ENCODE measurements at places on chromosomes 12 and 14. TPM values are rescaled to one million over a fixed set of nuclear protein-coding genes. Genes with fewer than 3 reads are reported as not detected.

CYP27B1 gene
- 72.6 TPM for total RNA-seq

RDH12 gene
- total RNA-seq: not detected

ANO4 gene
- total RNA-seq: 0.16 TPM

RTL1 gene
- 0.08 TPM for total RNA-seq

SUPT16H gene
- total RNA-seq: 216 TPM

PRIMA1 gene
- not detected for total RNA-seq

DNAJC22 gene
- total RNA-seq: 10.7 TPM

IFT43 gene
- 14.4 TPM for total RNA-seq

SYNE3 gene
- total RNA-seq: 34.1 TPM

RPS6KA5 gene
- total RNA-seq: 9.7 TPM

TAS2R30 gene
- 1.7 TPM for total RNA-seq

KCNMB4 gene
- total RNA-seq: 4.3 TPM

CCDC197 gene
- total RNA-seq: not detected

RTN1 gene
- total RNA-seq: 0.46 TPM

SLC7A8 gene
- total RNA-seq: 0.04 TPM

TMEM119 gene
- 19.1 TPM for total RNA-seq

TBX5 gene
- total RNA-seq: not detected

GNB3 gene
- 2.2 TPM for total RNA-seq

CLEC2D gene
- total RNA-seq: 2.1 TPM

IFI27 gene
- total RNA-seq: 0.55 TPM
